Frontal cortex (tissue), 4 donors: ENCODE measurements at places on chromosomes 7 and 10. TPM values are rescaled to one million over a fixed set of nuclear protein-coding genes. Genes with fewer than 3 reads are reported as not detected.

GRCh38 chr10:48271047-48271730 is 3.3 kb downstream of the FRMPD2 start:
- DNase-seq, result no peak

Gene ZNF365
- total RNA-seq, result 22.0 TPM

Gene FIS1
- 58.7 TPM for total RNA-seq

DNA sequence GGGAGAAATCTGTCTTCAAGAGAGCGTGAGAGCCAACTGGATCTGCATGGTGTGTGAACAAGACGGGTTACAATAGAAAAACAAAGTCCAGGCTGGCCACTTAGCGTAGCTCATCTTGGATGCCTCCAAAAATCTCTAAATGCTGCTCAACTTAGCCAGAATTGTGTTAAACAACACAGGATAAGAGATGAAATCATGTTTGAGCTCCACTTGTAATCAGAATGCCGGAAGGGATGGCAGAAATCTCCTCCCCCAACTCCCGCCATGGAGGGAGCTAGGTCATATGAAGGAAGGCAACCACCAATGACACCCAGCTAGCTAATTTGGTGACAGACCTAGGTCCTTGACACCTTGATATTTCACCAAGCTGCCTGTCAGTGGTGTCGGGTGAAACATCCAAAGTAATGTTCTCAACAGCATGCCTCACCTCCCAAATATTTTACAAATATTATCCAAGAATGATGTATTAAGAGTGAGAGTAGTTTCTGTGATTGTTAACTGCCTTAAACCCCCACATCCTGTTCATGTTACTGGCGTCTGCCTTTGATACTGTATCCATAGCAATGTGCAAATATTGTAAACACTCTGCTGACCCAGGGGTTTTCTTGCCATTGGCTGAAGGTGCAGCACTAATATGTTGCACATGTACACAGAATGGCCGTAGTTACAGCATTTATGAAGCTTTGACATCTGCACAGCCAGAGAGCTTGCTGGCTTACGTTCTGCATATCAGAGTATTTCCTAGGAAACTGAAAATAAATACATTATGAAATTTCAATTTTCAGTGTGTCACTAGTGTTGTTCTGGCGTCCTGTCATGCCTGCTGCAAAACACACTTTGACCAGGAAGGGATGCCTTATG is 25.8 kb downstream of the TMEM254 start:
- DNase-seq, result no peak

- DNase-seq, result no peak
These were observed 39.6 kb upstream of the SYPL1 start for GRCh38 chr7:106151459-106152312.

Gene GSTO2
- 2.4 TPM for total RNA-seq

Gene PTPRN2
- 52.2 TPM for total RNA-seq
